ENCODE measurements at places on chromosomes 2 and 18.

DNA sequence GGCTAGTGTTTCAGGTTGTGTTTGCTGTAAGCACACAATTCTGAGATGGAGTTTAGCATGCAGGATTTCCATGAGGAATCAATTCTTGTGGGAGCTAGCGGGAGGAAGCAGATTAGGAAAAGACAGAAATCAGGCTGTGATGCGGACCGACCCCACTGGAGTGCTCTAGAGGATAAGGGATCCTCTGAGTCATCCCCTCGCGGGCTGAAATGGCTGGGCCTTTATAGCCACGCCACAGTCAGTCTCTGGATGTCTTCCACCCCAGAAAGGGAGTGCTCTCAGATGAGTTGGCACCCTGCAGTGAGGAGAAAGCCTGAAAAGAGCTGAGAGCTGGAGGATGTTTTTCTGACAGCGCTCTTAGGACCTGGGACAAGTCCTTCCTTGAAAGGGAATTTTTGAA lies 102.4 kb downstream of the GALNT3 start:
- no peak for DNase-seq

GRCh38 chr2:180513389-180513788 lies 467.0 kb upstream of the UBE2E3 start:
- DNase-seq, result no peak

GRCh38 chr2:147030966-147031720 lies 813.7 kb upstream of the ACVR2A start:
- DNase-seq, result no peak

- DNase-seq, result no peak
Measured at GRCh38 chr2:231655894-231656293, 52.4 kb upstream of the PTMA start.

DNA sequence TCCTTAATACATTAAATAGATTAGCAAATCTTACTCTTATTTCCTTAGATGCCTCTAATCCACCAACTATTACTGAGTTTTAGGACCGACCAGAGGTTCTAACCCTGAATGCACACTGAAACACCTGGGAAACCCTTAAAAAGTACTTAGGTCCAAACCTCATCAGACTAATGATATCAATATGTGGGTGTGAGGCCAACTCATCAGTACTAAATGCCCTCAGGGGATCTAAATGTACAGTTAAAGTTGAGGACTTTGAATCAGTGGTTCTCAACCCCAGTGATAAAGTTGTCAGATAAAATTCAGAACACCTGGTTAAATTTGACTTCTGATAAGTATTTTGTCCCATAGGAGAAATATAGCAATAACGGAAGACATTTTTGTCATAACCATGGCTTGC lies 20.9 kb downstream of the MMADHC start:
- DNase-seq, result no peak

GRCh38 chr2:32931945-32932709 lies 14.6 kb upstream of the LTBP1 start:
- no peak for DNase-seq

DNA sequence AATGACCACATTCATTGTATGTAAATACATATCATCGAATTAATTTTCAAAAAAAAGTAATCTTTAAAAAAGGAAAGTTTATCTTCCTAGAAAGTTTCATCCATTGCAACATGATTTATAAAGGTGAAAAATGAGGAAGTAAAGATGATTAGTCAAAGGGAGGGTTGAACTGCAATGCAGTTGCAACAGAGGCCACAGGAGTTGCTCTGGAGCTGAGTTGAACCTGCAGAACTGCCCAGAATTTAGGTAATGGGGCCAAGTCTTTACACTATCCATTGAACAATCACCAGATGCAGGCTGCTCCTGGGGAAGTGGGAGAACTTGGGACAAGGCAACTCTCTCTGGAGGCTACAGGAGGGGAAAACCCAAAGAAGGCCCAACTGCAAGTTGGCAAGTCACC lies 390.7 kb downstream of the METTL4 start:
- no peak for DNase-seq

DNA sequence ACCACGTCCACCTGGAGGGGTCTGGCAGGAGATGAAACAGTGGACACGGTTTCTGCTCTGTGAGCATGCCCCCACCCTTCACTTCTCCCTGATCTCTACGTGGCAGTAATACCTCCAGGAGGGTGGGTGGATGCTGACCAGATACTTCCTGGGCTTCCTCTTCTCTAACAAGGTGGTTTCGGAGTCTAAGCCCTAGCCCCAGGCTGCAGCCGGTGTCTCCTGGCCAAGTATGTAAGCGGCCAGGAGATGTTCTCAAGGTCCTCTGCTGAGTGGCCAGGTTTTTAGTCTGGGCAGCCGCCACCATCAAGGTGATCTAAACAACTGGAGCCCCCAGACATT lies 101.8 kb upstream of the ASB18 start:
- no peak for DNase-seq

GRCh38 chr2:217370391-217370790 lies 510.5 kb upstream of the TNP1 start:
- DNase-seq, result no peak

DNA sequence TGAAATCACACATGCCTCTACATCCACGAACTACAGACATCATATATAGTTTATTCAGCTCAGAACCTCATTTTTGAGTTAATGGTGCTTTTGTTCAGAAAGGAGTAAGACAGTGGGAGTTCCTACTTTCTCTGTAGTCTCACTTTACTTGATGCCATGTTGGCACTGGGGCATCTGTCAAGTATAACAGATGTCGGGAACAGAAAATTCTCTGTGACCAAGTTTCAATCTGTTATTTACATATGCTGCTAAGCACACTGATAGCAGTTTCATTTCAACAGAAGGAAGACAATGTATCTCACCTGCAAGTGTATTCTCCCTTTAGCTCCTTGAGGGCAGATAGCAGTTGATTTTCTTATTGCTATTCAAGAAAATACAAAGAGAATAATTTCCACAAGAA lies 774.1 kb downstream of the METTL4 start:
- no peak for DNase-seq

GRCh38 chr18:77870199-77870598 lies 620.6 kb downstream of the GALR1 start:
- DNase-seq, result no peak

DNA sequence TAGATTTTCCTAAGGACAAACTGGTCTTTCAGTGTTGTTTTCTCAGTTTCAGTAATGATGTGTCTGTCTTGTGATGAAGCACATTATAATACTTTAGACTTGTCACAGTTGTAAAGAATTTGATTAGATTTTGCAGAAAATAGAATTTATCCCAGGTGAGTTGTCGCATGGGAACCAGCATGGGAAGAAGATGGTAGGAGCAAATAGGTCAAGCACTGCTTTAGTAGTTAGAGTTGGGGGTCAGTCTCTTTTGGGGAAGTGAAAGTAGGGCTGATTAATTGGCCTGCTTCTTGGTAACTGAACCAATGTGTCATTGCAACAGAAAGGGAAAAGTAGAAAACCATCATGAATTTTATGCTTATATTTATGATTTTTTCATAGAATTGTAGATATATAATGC lies 153.2 kb upstream of the MYO3B start:
- no peak for DNase-seq

DNA sequence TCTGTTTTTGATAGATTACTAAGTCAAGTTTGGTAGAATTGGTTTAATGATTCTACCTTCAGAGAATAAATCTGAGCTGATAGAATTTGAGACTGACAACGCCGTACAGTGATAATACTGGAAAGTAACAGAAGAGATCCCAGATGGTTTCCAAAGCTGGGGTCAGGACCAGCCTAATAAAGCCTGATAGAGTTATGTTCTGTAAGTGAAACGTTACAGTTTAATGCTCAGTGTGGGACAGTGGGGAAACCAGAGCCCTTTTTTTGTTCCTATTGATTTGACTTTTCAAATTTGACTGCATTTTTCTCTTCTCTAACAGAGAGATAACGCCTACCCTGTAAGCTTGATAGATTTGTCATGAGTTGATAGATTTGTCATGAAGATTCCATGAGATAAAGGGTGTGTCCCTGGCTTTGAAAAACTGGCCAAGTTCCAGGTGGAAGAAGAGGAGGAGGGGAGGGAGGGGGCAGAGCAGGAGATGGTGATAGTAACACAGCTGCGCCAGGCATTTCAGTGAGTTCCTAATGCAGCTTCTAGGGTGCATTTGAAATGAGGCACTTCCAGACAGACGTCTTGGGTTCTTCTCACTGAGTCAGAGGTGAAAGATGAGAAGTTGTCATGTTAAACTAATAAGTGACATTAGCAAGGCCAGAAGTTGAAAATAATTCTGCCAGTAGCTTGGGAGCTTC lies 65.1 kb downstream of the CERS6 start:
- no peak for DNase-seq

DNA sequence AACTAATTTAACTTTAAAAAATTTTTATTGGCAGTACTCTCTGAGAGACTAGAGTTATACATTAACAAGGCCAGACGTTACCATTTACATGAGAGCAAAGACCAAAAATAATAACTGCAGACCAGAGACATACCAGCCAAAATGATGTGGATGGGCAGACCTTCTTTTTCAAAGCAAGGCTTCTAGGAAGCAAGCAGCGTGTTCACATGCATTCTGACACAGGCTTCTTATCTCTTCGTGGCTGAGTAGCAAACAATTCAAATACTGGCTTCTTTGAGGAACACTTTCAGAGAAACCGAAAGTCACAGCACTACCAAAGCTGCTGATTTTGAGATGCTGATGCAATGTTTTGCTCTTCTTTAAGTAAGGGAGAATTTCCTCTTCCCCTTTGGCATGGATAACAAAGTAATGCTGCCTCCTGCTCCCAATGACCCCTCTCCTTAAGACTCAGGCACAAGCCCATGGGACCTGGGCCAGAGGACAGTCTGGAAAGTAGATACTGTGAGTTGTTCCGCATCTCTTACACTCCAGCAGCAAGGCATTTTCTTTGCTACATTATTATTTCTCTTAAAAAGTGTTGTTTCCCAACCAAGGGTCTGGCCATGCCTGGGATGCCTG lies 181.9 kb downstream of the MREG start:
- DNase-seq, result no peak

DNA sequence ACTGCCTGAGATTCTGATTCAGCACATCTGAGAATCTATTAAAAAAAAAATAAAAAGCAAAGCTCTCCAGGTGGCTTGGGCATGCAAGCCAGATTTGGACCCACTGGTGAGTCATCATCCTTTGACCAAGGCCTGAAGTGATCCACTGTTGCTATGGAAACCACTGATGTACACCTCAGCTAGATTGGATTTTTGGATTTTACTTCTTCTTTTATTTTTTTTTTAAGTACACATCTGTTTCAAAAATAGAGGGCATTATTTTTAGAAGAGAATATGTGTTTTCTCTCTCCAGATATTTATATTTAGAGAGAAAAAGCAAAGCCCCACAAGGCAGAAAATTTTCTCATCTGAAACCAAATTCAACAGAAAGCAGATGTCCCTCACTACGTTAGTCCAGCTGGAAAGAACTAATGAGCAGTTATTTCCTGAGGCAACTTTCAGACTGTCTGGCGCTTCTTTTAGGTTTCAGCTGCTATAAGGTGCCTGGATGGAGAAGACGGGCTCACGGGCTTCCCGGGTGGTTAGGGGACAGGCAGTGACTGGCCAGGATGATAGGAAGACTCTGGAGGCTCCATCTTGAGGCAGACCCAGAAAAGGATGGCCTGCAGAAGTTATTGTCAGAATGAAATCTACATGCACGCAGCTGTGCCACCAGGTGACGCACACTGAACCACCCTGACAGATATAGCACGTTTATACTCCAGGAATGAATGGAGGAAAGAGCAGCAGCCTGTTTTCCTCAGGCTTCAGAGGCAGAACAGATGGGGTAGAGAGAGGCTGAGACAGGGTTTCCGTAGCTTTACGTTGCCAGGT lies 50.5 kb downstream of the MRPL35 start:
- DNase-seq, result peak; percentile 43

GRCh38 chr2:88016960-88017779 lies 823 bp upstream of the RNU2-63P start:
- no peak for DNase-seq

- DNase-seq, result no peak
Measured at GRCh38 chr18:23883277-23883790, 131.2 kb upstream of the TTC39C start.

DNA sequence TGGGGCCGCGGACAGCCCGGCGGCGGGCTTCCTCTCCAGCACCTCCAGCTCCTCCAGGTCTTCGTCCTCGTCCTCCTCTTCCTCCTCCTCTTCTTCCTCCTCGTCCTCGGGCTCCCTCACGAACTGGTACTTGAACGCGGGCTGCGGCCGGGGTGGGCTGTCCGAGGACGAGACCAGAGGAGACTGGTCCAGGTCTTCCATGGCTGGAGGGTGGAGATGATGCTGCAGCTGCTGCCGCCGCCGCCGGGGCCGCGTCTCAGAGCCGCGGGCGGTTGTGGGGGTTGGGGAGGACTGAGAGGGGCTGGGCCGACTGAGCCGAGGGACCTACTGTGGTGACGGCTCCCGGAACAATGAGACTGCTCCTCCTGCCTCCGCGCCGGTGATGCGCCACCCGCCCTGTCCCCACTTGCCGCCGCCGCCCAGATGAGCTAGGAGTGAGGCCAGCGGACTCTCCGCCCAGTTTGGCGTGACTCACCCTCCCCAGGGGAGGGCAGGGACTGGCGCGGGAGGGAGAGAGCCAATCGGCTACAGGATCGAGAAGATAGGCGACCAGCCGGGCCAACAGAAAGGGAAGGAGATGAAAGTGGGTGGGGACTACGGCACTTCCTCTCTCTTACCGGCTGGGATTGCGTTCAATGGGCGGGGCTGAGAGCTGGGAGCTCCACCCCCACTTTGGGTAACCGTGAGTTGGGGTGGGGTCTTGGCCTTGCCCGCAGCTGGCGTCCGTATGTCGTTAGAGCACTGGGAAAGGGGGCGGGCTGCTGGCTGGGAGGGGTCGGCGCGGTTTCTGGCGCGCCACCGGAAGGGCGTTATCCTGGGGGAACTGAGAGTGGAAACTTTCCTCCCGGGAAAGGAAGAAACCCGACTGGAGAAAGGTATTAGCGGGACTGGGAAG lies at the start of gene RTN4:
TSS of gene RTN4 (minus strand) at position 352 of the 895 bp plus-strand sequence. CDS start at position 201, 151 bp downstream.
- peak; percentile 98 for DNase-seq

- no peak for DNase-seq
Measured at GRCh38 chr18:41599466-41599865, 355.6 kb upstream of the PIK3C3 start.

GRCh38 chr2:169999054-169999453 lies 171.8 kb downstream of the UBR3 start:
- no peak for DNase-seq

GRCh38 chr2:145744541-145745386 lies 1224.8 kb upstream of the ZEB2 start:
- DNase-seq, result no peak

GRCh38 chr2:221095356-221095755 lies 476.7 kb downstream of the EPHA4 start:
- no peak for DNase-seq

GRCh38 chr18:70494524-70494923 lies 205.7 kb downstream of the SOCS6 start:
- DNase-seq, result no peak

GRCh38 chr2:203328760-203329540 lies 756 bp downstream of the ABI2 start:
- no peak for DNase-seq

- peak; percentile 75 for DNase-seq
Measured at GRCh38 chr2:207473049-207473930, 56.5 kb upstream of the CREB1 start.

- DNase-seq, result no peak
Measured at GRCh38 chr2:102489646-102490045, 16.6 kb downstream of the SLC9A4 start.

Measured in NCI-H2081 treated with DMSO at 0.1 percent for 48 hours (cell line).